ENCODE measurements at places on chromosomes 13 and 19.

DNA sequence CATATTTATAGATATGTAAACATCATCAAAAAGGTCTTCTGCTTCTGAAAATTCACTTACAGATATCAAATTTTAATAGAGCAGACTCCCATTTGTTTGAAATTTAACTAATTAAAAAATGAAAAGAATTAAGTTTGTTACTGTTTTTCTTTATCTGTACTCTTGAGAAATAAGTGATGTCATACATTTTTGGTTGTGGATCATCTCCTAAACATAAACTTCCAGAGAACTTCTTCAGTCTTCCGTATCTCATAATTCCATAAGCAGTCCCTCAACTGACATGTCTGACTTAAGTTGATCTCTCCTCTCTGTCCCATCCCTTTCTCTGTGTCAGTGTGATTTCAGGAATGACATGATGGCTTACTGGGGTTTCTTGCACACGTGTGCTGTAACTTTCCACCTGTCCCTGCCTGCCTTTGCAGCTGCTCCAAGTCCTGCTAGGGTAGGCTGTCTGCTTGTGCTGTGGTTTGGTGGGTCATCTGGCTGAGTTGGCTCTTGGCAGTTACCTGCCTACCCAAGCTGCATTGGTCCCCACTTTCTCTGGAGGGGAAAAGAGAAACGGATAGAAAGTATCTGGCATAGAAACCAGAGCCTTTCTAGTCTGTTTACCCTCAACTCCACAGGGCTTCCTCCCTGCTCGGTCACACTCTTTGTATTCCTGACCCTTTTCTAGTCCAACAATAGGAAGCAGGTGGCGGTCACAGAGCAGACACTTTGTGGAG, 127.1 kb downstream of the GGACT start:
- DNase-seq, result no peak

DNA sequence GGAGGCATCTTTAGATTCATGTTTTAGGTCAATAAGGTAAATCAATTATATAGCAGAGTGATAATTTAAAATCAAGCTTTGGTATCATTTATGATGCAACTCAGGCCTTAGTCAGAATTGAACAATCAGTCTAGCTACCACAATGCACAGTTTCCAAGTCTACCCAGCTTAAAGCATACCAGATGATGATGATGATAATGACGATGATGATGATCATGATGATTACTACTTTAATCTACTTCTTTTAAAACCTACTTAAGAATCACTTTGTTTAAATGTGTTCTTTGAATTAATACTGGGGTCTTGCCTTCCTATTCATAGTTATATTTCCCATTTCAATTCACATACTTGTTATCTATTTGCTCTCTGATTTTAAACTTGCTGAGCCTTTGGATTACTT, 1872.7 kb downstream of the OLFM4 start:
- no peak for DNase-seq

DNA sequence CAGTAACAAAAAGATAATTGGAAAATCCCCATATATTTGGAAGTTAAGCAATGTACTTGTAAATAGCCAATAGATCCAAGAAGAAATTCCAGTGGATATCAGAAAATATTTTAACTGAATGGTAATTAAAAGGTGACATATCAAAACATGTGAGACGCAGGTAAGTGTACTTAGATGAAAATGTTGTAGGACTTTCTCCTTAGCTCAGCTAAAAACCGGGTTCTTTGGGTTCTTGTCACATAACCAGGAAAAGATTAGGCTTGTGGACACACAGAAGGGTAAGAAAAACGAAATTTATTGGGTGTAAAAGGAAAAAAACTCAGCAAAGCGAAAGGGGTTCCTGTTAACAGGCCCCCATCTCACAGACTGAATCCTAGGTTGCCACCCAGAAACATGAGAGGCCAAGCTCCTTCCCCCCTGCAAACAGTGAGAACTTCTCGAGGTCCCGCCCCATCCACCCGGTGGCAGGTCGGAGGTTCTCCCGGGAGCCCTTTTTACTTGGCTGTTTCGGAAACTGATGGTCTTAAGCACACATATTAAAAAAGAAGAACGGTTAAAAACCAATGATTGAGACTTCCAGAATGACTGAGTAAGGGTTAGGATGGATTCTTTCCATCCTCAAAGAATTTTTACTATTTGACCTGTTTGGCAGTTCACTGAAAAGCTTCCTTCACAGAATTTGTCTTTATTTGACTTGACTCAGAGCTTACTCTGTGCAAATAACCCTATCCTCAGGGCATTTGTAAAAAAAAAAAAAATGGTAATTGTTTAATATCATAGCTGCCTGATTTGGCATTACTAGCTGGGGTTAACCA, 3.1 kb upstream of the CCDC70 start:
- DNase-seq, result no peak

DNA sequence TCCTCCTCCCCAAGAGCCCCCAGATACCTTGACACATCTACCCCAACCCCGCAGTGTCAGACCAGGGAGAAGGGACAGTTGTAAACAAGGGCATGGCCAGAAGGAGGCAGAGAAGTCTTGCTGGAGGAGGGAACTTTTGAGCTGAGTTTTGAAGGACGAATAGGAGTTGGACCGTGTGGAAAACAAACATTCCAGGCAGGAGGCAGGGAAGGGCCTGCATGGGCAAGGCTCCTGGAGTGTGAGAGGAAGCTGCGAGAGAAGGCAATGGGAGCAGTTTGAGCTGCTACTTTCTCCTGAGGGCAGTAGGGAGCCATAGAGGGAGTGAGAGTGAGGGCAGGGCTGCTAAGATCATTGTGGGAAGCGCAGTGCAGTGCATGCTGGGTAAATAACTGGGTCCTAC, 23.3 kb downstream of the IL12RB1 start:
- DNase-seq, result no peak

- no peak for DNase-seq
Measured at GRCh38 chr13:39818953-39819352, 163.5 kb downstream of the COG6 start.

DNA sequence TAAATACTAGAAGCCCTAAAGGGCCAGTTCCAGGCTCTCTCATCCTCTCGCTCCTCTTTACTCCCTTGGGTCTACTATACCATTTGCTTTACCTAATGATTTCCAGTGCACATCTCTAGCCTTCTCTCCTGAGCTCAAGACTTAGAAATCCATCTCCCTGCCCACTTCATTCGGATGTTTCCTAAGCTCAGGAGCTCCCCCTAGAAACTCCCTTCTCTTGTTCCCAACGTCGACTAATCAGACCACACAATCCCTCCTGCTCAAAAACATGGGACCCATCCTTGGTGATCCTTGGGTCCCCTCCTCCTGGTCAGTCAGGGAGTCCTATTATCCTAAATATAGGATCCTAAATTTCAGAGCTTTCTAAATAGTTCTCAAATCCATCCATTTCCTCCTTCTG, 21.1 kb upstream of the STK24 start:
- DNase-seq, result no peak
